Stimulated activated CD8-positive, alpha-beta memory T cell treated with anti-CD3 and anti-CD28 coated beads, Interleukin-4, amount 100 ng/mL, for 4 hours (primary cell): ENCODE measurements at places on chromosomes 4 and X.
A peak's percentile ranks its signal among the peaks of the same experiment; 100 is the strongest.

DNA sequence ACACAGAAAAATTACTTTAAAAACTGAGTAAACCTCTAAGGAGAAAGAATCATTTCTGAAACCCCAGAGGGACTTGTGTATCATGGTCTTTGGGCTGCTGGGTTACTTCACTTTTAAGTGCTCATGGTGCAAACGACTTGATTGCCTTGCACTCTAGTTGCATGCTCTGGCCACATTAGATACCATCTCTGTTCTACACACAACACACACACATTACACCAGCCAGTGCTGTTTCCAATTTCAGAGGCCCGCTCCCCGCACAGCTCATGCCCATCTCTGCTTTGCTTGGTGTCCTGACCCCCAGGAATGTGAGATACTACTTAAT is 2.1 kb downstream of the PPP3CA start:
- no peak for DNase-seq

- no peak for DNase-seq
Observed at GRCh38 chrX:131199091-131199490, 90.0 kb downstream of the IGSF1 start.

DNA sequence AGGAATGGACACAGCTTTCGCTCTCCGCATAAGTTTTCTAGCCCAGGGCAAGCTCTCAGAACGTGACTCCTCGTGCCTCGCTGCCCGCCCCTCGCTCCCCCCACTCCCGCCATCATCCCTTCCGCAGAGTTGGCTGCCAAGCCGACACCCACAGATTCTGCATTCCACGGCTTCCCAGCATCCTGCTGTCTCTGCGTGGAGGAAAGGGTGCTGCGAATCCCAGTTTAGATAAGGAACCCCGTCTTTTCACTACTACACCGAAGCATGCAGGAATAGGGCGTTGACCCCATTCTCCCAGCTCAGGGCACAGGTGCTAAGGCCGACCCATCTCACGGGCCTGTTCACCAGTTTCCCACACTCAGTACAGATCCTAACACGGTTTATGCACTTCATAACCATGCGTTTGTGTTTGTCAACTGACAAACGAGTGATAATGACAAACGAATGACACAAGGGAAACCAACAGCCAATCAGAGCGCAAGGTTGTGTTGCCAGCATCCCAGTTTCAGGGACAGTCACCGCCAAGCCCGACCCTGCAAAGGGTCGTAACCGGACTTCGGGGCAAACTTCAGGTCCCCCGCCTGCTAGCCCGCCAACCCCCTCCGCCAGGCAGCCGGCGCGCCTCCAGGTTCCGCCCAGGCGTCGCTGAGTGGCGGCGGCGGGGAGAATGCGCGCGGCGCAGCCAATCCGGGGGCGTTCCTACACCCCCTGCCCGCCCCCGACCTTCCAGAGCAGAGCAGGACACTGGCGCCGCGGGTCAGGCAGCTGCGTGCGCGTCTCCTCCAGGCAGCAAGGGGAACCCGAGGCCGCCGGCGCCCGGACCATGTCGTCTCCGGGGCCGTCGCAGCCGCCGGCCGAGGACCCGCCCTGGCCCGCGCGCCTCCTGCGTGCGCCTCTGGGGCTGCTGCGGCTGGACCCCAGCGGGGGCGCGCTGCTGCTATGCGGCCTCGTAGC is at the start of gene CYP2U1:
TSS of gene CYP2U1 (plus strand) at position 729 of the 954 bp plus-strand sequence. CDS start at position 824, 95 bp downstream.
- DNase-seq, result peak; percentile 66

DNA sequence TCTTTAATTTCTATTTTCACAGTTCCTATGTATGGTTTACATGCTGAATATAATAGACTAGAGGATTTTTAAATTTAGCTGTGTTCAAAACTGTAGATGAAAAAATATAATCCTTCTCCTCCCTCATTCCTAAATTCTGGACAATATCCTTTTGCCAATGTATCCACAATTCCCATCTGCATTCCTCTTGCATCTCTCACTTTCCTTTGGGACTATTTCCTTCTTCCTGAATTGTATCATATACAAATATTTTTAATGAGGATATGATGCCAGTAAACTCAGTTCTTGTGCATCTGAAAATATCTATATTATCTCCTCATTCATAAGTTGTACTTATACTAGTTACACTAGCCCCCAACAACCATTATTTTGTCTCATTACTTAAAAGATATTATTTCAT is 46.7 kb downstream of the DDX60L start:
- DNase-seq, result no peak

GRCh38 chrX:98637451-98637850 is 1753.7 kb downstream of the RPA4 start:
- DNase-seq, result no peak
